Fibroblast of lung (primary cell): ENCODE measurements at places on chromosomes 11 and 22.

DNA sequence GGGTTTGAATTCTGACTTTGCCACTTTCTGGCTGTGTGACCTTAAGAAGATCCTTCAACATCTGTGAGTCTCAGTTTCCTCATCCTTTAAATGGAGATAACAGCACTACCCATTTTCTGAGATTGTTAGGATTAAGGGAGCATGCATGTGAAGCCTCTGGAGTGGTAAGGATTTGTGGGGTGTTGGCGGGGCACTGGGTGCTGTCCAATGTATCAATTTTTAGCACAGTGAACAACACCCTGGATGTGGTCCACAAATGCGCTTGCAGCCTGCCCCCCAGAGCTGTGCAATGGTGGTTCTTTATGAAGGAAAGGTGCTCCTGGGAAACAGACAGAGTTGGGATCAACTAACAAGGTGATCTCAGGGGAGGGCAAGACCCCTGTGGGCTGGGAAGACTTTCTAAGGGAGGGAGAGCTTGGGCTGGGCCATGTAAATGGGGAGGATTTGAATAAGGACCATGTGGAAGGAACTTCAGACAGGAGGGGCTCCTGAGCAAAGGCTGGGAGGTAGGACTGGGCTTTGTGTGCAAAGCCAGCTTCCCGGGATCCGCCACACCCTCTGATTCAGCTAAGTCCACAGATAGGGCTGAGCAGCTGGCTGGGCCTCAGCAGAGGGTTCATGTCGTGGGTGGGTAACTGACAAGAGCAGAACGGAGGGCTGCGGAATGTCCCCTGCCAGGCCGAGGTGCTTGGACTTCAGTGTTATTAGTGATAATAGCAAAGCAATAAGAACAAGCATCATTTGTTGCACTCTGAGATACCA, 22.7 kb upstream of the RASD2 start:
- no peak for DNase-seq

GRCh38 chr11:36501236-36501635, 8.8 kb downstream of the TRAF6 start:
- no peak for DNase-seq

GRCh38 chr22:50136581-50137015, 33.9 kb upstream of the PANX2 start:
- no peak for DNase-seq

DNA sequence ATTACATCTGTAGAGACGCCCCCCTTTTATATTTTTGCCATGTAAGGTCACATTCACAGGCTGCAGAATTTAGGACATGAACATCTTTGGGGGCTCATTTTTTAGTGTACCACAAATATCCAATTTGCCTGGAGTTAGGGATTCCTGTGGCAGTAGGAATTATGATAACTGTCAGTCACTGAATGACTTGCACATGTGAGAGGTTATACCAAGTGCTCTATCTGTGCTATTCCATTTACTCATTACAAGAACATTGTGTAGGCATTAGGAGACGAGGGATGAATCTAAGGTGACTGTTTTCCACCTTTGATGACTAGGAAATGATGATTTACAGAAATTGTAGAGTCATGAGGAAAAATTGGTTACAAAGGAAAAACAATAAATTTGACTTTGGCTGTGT, 79.3 kb downstream of the LIF start:
- DNase-seq, result no peak

- no peak for DNase-seq
Measured at GRCh38 chr11:31809541-31809856, 1.6 kb downstream of the PAX6 start.

GRCh38 chr22:27278946-27279345, 522.6 kb downstream of the MN1 start:
- no peak for DNase-seq

- DNase-seq, result no peak
Measured at GRCh38 chr11:67082071-67082791, 25.6 kb downstream of the RHOD start.

- DNase-seq, result no peak
Measured at GRCh38 chr11:134573857-134574256, 161.8 kb upstream of the B3GAT1 start.

DNA sequence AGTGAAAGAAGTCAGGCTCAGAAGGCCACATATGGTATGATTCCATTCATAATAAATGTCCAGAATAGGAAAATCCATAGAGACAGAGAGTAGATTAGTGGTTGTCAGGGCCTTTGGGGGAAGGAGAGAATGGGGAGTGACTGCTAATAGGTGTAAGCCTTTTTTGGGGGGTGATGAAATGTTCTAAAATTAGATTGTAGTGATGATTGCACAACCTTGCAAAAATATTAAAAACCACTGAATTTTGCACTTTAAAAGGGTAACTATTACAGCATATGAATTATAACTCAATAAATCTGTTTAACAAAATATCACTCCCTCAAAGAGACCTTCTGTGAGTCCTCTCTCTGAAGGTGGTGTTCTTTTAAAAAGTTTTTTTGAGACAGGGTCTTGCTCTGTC, 72.3 kb upstream of the GRK3 start:
- no peak for DNase-seq

DNA sequence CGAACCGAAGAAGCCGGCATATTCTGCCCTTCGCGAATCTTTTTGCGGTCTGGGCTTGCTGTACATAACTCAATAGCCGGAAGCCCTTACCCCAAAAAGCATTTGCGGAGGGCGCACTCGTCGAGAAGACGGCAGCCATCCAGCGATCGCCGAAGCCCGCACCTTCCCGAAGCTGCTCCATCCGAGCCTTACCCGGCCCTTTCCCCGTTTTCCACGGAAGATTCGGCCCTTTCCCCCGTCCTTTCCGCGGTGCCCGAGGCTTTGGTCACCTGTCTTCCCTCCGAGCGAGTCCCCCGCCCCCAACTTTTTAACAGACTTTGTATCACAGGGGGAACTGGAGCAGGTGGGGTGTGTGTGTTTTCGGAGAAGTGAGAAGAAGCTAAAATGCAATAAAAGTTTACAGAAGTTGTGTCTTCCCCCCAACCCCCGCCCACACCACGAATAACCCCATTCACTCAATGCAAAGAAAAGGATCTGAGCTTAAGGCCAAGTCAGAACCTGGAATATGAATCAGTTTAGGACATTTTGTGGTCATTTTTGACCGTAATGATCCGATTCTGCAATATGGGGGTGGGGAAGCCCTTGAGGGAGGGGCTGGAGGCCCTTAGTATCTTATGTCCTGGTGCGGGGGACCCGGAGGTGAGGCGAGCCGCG, 99.0 kb upstream of the HSD17B12 start:
- DNase-seq, result no peak
